ENCODE measurements at places on chromosomes 16 and 17.

DNA sequence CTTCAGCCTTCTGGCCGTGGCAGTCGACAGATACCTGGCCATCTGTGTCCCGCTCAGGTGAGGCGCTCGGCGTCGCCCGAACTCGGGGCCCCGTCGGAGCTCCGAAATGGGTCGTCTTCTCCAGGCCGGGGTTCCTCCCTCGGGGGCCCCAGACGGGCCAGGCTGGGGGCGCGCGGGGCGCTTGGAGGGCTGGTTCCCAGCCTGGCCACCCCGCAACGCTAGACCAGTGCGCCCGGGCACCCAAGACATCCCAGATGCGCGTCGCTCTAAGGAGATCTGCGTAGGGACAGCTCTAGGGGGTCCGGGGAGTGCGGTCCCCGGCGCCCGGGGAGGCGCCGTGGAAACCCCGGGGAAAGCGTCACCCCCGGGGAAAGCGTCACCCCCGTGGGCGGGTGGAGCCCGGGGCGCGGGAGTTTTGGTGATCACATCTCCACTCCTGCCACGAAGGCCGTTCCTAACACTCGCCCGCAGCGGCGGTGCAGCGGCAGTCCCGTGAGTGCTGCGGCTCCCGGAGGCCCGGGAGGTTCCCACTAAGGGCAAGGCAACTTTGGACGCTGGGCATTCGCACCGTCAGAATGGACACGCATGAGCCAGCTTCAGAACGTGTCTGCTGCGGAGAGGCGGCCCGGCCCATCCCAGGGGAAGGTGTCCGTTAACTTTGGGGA is 729 bp downstream of the ADORA2B start:
- no peak for DNase-seq

GRCh38 chr17:49217651-49218413 is 7.3 kb downstream of the ABI3 start:
- DNase-seq: no peak

GRCh38 chr16:11781773-11782172 is 15.3 kb downstream of the ZC3H7A start:
- peak; percentile 27 for DNase-seq

- DNase-seq: no peak
Measured at GRCh38 chr17:5027916-5028315, 7.3 kb downstream of the SLC52A1 start.

DNA sequence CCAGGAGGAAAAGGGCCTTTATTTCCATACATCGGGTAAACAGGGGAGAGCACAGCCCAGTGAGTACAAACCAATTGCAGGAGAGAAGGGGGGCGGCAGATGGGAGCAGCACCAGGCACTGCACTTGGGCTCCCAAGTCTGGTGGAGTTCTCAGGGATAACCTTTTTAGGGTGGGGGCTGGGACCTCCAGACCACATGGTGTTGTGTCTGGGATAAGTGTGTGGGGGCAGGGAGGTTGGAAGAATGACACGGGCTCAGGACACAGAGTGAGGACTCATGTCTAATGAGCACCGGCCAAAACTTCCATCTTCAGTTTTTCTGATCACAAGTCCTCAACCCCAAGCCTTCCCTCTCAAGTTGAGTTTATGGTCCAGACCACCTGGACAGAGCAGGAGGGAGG is 30.6 kb downstream of the PIPOX start:
- no peak for DNase-seq

DNA sequence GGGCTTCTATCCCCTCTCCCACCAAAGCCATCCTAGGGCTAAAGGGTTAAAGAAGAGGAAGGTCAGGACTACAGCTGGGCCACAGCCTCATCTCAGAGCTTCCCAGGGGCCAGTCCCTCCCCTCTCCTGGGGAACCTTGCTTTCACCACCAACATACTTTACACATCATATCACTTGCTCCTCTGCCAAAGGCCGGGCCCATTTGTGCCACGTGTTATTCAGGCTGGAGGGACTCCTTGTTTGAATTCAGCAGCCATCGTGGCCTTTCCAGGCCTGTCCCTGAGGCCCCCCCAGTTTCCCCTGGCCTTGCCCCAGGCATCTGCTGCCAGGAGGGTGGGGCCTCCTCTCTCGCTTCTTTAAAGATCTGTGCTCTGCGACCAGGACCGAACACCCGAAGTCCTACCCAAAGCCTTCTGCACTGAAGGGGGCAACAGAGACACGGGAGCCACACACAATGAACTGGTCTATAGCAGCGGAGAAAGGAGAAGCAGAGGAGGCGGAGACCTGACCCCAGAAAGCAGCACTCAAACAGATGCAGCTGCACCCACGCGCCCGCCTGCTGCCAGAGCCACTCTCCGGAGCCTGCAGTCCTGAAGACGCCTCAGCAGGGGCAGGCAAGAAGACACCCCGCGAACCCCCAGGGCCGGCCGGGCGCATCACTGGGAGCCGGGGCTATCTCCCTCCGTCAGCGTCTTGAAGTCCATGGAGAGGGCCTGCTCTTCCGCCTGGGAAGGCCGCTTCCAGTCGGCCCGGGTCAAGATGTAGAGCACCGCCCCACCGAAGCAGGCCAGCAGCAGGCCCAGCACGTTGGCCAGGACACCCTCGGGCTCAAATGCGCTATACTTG is 12.1 kb downstream of the CYB561 start:
- no peak for DNase-seq

DNA sequence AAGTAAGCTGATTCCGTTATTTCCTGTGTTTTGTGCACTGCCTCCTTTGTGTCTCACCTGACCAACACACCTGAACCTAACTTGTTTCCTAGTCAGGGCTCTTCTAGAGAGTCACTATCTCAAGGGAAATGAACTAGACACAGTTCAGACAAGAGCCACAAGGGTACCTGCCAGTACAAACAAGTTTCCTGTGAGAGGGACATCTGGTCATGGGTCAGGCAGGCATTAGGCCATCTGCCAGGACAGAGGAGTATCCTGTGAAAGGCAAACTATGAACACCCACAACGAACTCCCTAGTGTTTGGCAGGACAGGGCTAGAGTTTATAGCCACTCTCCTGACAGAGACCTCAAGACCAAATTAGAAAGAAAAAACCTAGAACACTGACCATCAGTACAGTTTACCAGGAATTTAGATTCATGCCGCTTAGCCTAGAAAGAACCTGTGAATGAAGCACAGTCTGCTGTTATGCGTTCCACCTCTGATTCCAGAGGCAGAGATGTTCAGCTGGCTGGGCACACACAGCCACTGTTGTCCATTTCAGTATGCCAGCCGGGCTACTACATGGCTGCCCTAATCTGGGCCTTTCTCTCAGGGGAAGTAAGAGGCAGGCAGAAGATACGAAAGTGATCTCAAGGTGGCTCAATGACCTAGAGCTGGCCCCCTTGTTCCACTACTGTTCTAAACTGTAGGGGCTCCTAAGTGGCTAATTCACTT is 20.7 kb upstream of the GLG1 start:
- no peak for DNase-seq

DNA sequence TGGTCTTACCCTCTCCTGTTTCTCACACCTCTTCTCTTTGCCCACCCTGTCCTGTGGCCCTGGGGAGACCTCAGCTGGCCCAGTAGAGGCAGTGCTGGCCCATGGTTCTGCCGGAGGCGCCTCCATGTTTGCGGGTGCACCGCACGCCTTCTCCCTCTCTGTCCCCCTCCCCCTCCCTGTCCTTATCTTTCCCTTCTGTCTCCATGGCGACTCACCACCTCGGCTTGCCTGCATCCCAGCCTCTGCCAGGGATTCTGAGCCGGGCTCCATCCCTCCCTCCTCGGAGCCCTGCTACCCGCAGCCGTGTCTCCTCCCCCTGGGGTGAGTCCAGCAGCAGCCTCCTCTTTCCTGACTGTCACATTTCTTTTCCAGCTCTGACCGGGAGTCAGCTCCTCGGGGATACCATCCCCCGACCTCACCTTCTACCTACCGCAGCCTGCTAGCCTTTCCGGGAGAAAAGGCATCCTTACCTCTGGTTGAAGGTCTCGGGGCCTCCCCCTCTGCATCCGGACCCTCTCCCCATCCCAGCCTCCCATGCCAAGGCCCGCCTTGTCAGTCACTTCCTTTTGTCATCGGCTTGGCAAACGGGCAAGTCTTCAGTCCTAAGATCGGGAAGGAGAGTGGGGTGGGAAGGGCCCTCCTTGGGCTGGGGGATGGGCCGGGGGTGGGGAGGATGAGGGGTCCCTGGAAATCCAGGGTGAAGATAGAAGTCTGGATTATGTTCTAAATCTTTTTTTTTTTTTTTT is at the start of gene RNF112:
RNF112 (plus strand) TSS at position 358 of the 746 bp plus-strand sequence; CDS start at position 535, 177 bp downstream.
- no peak for DNase-seq

GRCh38 chr17:51814521-51814920 is 344.0 kb downstream of the CA10 start:
- no peak for DNase-seq

- no peak for DNase-seq
Measured at GRCh38 chr16:18062713-18063112, 273.8 kb downstream of the NPIPA8 start.

GRCh38 chr16:31386157-31386984 is 6.8 kb upstream of the ITGAD start:
- DNase-seq: no peak

- no peak for DNase-seq
Measured at GRCh38 chr16:74997042-74997491, 1.8 kb upstream of the ZNRF1 start.

GRCh38 chr16:87723226-87723623 is 42.6 kb downstream of the KLHDC4 start:
- peak; percentile 88 for DNase-seq

DNA sequence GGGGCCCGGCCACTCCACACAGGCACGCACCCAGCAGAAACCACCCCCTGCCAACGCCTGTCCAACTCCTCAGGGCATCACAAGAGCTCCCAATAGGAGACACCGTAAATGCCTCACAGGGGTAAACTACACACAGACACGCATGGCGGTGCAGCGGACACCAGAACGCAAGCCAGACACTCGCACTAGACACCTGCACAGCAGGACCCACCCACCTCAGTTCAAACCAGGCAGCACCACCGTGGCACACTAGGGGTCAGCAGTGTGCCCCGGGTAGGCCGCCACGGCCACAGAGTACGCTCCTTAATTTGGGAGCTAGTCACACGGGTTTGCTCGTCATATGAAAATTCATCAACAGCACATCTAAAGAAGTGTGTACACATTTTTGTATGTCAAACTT is 3.4 kb downstream of the SLC38A10 start:
- DNase-seq: peak; percentile 29

- DNase-seq: no peak
Measured at GRCh38 chr17:57259306-57259705, 3.0 kb downstream of the MSI2 start.

DNA sequence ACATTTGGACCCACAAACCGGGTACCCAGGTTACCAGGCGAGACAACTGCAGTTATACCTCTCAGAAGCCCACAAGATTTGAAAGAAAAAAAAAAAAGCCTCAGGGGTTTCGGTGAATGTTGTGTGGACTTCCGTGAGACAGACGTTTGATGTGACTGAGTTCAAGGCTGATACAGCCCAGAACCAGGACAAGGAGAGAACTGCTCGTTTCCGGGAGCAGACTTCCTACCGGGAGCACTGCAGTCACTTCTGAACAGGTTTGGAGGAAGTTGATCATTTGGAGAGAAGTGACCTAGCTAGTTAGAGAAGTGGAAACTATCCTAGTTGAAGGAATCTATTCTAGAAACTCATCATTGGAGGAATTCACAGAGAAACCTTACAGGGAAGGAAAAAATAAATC is 847 bp downstream of the CKLF start:
- DNase-seq: peak; percentile 14
